Stimulated activated CD8-positive, alpha-beta memory T cell treated with anti-CD3 and anti-CD28 coated beads, Interleukin-15, amount 100 ng/mL, for 1 hour (primary cell): ENCODE measurements at places on chromosomes 4 and X.

GRCh38 chr4:170729236-170729635 lies 639.5 kb upstream of the AADAT start:
- DNase-seq: no peak

DNA sequence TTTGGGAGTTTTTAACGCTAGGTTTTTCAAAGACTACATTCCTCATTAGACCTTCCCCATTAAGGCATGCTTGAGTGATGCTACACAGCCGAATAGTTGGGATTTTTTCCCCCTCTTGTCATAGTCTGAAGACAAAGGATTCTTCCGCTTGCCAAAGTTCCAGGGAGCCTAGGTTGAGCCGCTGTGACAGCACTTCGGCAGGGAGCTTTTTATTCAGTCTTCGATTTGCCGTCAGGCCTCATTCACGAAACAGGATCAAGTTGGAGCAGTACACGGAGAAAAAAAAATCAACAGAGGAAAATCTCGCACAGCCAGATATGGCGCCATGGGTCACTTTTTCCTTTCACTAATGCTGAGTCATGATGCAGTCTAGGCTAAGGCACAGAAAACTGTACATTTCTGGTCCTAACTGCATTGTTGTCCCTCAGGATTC lies 24.3 kb downstream of the SHROOM3 start:
- no peak for DNase-seq

DNA sequence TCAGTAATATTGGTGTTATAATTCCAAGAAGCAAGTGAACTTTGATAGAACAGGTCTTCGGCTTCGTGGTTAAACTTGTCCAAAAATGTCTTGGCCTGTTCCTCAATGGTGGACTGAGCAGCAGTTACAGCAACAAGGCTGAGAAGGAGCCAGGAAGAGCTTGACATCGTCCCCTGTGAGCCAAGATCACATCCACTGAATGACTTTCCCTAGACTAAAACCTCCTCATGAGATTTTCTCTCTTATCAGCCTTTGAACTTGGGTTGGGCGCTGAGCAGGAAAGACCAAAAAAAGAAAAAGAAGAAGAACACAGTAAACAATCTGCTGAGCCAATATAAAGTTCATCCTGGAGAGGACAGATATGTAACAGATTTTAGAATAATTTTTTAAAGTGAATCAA lies at the start of gene ACE2:
Gene ACE2 (minus strand): TSS at position 216 of the 400 bp plus-strand sequence. CDS start 49 bp downstream, at position 167.
- no peak for DNase-seq

DNA sequence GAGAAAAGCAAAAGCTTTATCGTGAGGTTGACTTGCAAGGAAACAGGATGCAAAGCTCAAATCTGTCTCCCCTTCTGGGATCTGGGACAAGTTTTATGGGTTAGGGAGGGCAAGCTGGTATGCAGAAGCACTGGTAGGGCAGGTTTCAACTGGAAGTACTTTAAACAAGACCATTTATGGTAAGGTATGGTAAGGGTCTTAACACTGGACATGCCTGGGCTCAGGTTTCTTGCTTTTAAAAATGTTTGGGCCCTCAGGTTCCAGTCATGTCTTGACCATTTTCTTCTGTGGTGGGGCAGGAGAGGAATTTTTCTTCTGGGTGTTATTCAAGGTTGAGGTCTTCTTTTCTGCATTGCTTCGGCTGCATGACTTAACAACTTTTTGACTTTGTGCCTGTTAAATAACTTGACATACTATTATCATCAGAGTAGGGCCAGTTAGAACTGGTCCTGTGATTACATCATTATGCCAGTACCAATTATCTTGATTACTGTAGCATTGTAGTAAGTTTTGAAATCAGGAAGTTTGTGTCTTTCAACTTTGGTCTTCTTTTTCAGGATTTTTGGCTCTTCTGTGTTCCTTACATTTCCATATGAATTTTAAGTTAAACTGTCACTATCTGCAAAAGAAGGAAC lies 33.7 kb downstream of the CD38 start:
- no peak for DNase-seq

DNA sequence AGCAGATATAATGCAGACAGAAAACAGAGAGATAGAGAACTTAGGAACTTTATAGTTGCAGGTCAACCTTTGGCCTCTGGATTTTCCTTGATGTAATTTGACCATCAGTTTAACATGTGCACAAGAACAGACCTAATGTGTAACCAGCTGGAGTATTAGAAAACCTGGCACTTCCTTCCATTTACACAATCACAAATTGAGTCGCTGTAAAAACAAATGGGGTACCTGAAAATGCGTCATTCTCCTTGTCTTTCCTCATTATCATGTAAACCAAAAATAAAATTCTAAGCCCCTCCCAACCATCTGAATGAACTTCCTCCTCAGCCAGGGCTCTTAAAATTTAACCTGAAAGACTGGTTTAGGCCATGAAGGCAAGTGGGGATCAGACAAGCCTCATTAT lies 358.4 kb upstream of the MAGEB16 start:
- DNase-seq: no peak

DNA sequence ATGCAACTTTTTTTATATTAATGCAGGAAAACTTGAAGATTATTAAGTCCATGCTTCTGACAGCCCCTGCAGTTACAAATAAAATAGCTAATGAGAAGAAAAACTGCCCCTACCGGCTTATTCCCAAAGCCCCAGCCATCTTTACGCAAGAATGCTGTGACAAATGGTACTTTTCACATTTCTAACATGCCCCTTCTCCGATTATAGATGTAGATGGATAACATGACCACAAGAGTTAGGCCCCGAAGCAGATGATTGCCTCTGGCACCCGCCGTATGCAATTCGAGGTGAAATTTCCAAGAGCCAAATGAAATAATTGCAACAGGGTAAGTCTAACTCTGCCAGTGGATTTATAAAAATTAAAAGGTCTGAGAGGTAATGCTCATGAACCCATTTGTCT lies 319.4 kb upstream of the TAPT1 start:
- no peak for DNase-seq

- no peak for DNase-seq
Observed at GRCh38 chrX:2500091-2500802, 529 bp downstream of the DHRSX start.

DNA sequence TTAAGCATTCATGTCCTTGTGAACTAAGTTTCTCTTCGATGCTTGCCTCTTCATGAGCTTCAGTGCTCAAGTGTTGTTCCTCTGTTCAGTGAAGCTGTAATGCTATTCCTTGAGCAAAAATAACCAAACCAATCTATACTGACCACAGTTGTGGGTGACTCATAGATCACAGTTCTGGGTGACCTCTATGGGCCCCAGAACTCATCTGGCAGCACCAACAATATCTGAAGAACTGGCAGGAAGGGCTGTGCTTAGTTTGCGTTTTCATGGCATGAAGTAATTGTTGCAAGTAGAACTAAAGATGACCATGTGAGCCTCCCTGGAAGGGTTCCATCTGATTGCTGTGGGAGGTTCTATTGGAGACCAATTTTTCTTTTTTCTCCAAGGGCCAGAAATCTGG lies 106.2 kb downstream of the CCNG2 start:
- DNase-seq: no peak

- no peak for DNase-seq
Observed at GRCh38 chrX:34624416-34624815, 32.7 kb downstream of the TMEM47 start.
